ENCODE measurements at places on chromosomes 3 and 15.

DNA sequence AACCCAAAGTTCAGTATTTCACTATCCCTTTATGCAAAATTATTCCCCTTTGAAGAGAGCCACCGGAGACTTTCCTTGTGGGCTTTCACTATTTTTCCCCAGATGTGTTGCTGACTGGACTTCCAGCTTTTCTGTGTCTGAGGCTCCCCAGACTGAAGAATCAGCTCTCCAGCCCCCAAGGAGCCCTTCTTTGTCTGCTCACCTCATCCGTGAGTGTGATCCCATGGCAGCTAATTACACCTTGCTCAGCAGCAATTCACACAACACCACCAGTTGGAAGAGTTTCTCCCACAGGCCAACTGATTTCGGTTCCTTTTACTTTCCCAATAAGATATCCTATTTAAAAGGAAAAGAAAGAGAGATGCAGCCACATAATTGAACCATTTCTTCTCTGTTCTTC lies 249.5 kb upstream of the TRIM42 start:
- DNase-seq: no peak

DNA sequence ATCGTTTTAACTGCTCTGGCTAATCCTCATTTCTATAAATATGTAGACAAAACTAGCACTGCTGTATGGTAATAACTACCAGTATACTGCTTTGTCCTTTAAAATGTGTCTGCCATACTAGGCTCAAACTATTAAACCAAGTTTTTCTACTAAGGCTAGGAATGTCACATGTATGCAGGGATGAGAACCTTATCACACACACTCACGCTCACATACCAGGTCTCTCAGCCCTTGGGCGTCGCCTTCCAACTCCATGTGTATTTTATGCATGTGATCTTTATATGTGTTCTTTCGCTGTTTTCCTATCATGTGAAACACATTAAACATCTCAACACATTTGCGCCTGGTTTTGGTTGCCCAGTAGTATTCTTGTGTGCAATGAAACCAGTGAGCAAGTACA lies 32.6 kb downstream of the ATP2C1 start:
- no peak for DNase-seq

DNA sequence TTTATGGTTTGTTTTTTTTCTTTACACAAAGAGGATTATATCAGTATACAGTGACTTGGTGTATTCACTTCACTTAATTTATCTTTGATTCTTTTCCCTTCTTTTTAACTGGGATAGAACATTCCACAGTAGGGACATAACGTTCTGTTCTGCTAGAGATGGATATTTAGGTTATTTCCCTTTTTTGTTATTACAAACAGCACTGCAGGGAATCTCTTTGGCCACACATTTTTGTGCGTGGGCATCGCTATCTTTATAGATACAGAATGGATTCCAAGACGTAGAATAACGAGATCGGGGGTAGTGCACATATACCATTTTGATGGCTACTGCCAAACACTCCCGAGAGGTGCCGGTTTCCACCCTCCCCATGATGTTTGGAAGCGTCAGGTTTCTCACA lies 44.8 kb downstream of the PXYLP1 start:
- DNase-seq: no peak

DNA sequence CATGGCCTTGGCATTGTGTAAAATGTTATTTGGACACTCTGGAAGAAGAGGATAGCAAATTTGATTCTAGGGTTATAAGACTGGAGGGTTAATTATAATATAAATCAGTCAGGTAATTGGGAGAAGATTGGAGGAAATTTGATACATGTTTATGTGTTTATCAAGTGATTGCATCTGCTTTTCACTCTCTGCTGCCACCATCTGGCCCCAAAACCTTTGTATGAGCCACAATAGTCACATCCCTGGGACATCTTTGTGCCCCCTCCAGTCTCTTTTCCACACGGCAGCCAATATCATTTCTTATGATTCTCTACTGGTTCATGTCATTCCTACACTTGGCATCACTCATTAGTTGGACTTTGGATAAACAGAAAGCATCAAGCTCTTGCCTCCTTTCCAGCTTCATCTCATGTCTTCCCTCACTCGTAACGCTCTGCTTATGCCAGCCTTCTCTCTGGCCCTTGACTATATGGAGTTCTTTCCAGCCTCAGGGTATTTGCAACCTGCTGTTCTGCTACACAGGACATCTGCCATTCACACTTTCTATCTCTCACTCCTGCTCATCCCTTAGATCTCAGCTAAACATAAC lies 602.3 kb upstream of the SUCLG2 start:
- no peak for DNase-seq

GRCh38 chr3:105516972-105517371 lies 150.3 kb downstream of the ALCAM start:
- no peak for DNase-seq

DNA sequence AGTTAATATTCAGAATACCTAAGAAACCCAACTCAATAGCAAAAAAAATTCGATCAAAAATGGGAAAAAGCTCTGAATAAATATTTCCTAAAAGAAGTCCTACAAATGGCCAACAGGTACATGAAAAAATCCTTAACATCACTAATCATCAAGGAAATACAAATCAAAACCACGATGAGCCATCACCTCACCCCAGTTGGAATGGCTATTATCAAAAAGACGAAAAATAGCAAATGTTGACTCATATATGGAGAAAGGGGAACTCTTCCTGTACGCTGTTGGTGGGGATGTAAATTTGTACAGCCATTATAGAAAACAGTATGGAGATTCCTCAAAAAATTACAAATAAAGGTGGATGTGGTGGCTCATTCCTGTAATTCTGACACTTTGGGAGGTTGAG lies 29.6 kb upstream of the SGO1 start:
- DNase-seq: no peak

DNA sequence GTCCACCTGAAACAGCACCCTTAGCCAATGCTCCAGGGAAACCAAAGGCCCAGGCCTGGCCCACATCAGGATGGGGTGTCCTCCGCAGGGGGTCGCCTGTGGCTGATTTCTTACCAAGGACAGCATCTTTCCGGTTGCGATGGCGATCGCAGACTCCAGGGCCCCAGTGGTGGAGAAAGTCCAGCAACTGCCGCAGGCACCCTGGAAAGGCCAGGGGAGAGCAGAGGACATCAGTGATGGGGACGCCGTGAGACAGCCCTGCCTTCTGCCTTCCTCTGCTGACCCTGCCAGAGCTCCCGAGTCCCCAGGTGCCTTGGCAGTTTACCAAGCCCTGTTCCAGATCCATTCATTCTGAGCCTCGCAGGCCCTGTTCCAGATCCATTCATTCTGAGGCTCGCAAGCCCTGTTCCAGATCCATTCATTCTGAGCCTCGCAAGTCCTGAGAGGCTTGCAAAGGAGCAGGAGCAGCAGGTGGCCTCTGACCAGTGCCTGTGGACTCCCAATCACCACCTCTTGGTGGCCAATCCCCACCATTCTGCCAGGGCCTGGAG lies 12.5 kb downstream of the CTSH start:
- no peak for DNase-seq

- DNase-seq: peak; percentile 73
Observed at GRCh38 chr3:21705769-21706168, 45.2 kb downstream of the ZNF385D start.

DNA sequence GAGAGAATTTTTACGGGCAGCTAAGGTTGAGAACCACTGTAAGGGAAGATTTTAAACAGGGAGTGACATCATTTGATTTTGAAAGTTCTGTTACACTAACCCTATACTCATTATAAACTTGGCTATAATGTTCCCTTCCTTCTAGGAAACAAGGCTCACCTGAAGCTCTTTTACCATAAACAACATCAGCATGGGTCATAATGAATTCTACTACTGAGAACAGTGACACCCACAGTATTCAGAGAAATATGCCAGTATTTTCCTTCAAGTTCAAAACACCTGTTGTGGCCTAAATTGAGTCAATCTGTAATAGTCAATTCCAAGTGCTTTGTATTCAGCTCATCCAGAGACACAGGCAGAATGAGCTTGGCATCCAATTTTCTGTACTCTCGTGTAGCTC lies 175.3 kb upstream of the STT3B start:
- DNase-seq: no peak

DNA sequence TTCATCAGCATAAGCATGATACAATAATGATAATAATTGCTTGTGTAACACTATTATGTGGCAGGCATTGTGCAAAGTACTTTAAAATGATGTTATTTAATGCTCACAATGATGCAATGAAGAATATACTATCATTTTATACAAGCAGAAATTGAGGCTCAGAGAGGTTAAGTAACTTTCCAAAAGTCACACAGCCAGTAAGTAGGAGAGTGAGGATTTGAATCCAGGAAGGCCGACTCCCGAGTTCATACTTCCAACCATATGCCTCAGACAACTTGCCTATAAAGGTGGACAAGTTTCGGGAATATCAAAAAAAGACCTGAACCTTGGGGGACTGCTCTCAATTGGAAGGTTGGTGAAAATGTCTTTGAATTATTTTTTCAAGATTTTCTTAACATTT lies 19.9 kb downstream of the RARB start:
- DNase-seq: no peak
